ENCODE measurements at places on chromosomes 12 and 14.

- DNase-seq: no peak
Measured at GRCh38 chr12:21223930-21224329, 92.9 kb downstream of the SLCO1B1 start.

- peak; percentile 91 for DNase-seq
Measured at GRCh38 chr12:80551897-80552296, 107.9 kb downstream of the PTPRQ start.

DNA sequence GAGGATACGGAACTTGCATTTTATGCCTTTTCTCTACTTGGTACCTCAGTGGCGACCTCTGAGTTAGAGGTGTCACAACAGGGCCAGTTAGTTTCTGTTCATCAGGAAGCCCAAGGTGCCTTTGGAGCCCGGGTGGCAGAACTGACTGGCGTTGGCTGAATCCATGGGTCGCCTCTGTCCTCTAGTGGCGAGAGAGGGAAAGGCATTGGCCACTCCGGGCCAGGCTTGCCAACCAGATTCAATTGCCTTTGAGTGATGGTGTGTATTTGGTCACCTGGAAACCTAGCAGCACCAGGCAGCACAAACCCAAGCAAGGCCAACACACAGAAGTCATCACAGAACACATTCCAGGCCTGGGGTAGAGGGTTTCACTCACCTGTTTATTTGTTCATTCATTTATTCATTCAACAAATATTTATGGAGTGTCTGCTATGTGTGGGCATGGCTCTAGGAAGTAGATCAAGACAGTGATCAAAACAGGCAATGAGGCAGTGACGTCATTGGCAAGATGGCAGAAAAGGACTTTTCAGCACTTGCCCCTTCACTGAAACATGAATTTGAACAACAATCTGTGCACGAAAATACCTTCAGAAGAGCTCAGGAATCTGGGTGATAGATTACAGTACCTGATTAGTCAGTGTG is 40.5 kb upstream of the KCNA5 start:
- peak; percentile 30 for DNase-seq

DNA sequence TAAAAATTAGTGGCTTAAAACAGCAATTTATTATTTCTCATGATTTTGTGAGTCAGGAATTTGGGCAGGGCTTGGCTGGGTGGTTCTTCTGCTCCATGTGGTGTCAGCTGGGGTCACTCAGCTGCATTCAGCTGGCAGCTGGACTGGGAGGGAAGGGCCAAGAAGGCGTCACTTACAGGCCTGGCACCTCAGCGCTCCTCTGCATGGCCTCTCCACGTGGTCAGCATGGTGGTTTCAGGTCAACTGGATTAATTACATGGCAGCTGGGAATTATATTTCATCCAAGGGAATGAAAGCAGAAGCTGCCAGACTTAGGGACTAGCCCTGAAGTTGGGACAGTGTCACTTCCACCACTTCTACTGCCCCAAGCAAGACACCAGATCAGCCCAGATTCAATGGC is 27.5 kb upstream of the IRF2BPL start:
- no peak for DNase-seq

DNA sequence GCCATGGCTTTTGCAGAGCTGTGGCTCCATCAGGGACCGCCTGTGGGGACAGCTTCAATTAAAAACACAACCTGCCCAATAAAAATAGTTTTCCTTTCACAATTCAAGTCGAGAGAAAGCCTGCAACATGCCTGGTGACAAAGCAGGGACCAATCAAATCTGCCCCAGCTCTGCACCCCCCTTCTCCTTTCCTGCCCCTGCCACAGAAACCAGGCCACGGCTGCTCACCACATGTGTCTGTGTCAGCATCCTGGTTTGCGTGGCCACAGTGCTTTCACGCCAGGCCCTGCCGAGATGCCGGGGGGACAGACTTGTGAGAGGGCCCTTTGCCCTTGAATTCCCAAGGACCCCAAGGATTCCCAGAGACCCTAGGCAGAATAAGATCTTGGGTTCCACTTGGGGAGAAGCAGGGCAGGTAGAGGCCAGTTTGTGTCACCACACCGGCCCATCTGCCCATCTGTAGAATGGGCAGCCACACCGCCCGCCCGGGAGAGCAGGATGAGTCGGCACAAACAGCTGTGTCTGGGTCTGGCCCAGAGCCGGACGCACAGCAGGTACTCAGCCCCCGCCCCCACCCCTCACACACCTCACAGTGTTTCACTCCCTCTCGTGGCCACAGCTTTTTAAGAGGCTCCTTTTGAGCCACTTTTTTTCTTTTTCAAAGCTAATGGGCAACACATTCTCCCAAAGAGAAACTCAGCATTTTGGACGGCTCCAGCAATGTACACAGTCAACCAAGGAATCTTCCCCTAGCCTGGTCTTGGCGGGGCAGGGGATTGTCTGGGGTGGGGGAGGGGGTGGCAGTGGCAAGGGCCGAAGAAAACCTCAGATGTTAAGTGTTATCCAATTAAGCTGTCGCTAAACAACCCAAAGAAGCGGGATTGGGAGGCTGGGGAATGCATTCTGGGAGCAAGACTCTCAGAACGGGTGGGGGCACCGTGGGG is 41.5 kb downstream of the BCL11B start:
- DNase-seq: no peak

GRCh38 chr12:3727877-3728632 is 24.9 kb downstream of the CRACR2A start:
- DNase-seq: no peak

- no peak for DNase-seq
Measured at GRCh38 chr14:67436006-67436866, 24.3 kb upstream of the PLEK2 start.

DNA sequence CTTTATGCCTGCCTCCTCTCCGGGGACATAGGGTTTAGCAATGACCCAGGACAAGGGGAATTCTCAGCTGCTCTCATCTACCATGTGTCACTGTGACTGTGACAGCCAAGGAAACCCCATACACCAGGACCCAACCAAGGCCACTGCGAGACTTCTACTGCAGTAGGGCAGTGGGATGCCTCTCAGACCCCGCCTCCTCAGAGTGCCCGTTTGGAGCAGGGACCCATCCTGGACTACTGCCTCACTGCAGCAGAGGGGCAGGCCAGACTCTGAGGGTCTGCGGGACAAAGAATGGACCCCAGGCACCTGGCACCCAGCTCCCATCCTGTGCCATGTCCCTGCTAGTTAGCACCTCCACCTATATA is 71.3 kb upstream of the DDX11 start:
- DNase-seq: no peak

GRCh38 chr12:69150083-69150795 is 89.1 kb upstream of the CPSF6 start:
- DNase-seq: no peak

DNA sequence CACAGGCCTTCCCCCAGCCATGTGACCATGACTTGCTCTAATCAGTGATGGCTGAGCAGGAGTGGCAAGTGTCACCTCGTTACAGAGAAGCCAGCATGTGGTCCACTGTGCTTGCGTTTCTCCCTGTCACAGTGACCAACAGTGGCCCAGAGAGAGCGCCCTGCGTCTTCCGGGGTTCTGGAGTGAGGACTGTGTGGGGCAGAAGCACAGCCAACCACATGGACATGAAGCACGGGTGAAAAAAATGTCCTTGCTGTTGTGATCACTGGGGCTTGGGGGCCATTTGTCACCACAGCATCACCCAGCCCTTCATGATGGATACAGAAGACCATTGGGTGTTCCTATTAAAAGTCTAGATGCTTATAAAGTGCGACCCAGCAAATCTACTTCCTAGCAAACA is 174.6 kb upstream of the C14orf180 start:
- no peak for DNase-seq

DNA sequence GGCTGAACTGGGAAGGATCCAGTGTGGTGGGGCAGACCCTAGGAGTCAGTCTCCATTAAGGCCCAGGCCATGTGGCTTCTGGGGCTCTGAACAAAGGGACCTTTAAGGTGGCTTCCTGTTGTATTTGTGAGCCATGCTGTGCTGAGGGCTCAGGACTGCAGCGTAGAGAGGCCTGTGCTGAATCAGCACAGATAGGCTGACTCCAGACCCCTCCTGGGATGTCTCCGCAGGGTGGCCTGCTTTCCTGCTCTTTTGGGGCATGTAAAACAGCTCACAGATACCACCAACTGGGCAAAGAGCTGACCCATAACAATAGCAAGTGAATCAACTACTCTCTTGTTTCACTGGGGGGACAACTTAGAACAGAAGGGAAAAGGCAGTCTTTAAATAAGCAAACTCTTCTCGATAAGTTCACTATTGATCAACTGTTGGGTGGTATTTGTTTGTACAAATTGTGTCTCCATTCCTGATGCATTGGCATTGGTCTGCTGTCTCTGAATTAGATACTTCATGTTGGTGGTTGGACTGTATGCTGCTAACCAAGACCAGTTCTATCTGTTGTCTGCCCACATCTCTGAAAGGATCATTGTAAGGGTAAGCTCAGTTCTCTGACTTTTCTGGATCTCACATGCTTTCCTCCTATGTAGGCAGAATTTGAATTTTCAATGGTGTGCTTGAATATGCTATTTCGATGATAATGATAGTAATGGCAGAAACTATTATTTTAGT is 71.8 kb downstream of the MYRFL start:
- DNase-seq: no peak

- no peak for DNase-seq
Measured at GRCh38 chr14:22200977-22201605, 387.9 kb downstream of the DAD1 start.

DNA sequence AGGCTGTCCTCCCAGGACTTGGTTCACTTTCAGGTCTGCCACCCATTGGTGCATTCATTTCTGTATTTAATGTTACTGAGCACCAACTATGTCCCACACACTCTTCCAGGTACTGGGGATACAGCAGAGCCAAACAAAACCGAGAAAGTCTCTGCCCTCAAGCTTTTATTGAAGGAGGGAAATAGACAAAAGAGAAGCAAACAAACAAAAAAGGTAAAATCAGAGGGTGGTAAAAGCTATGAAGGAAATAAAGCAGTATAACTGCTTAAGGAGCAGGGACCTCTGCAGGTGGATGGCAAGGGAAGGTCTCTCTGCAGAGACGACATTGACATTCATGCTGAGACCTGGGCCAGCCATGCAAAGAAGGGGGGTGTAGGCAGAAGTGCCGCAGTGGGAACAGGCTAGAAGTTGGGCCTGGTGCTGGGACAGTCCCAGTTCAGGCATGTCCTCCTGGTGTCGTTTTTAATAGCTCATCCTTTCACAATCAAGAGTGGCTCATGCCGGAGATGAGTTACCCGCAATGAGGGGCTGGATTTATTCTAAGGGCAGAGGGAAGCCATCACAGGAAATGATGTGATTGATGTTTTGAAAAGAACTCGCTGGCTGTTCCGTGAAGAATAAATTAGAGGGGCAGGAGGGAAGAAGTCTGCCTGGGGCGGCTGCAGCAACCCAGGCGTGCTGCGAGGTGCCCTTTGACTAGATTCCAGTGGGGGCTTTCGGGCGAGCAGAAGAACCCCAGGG is 72.8 kb downstream of the IRF2BPL start:
- peak; percentile 60 for DNase-seq

DNA sequence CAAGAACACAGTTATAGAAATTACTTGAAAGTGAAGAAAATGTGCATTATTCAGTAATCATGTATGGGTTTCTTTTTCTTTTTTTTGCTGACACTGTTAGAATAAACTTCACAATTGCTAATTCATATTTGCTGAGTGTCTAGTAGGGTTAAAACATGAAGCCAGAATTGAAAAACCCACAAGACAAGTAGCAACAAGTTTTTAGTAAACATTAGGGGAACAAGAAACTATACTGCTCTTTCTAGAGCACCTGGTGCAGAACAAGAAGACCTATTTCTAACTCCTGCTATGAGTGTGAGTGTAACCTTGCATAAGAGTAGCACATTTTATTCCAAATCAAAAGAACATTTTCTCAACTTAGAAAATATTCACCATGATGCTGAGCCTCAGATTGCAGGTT is 83.2 kb downstream of the ITPR2 start:
- DNase-seq: no peak

GRCh38 chr12:44193281-44193680 is 357.4 kb downstream of the TMEM117 start:
- no peak for DNase-seq

DNA sequence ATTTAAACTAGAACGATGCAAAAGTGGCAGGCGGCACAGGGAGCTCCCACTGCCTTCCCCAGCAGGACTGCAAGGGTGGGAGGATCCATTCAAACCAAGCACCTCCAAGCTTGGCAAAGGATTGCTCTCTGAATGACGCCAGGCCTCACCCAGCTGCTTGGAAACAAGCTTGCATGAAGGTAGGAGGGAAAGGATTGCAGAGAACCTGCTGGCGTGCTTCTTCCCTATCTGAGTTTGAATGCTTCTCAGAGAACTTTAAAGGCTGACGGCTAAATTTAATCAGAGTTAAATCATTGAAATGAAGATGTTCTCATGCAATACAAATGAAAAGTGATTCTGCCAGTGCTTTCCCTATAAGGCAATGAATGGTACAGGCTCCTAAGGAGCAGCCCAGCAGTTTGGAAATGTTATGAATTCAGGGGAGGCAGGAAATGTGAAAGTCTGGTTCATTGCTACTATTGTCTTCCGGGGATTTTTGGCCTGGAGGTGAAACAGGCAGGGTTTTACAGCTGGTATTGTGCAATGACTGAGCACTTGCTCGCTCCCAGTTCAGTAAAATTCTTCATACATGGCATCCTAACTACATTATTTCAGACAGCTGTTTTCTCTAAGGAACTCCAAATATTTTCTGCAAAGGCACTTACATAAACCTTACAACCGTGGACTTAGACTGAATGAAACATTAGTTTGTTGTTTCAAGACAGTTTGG is 31.9 kb upstream of the DUSP6 start:
- DNase-seq: peak; percentile 91

GRCh38 chr14:85688006-85688405 is 158.1 kb downstream of the FLRT2 start:
- DNase-seq: no peak

DNA sequence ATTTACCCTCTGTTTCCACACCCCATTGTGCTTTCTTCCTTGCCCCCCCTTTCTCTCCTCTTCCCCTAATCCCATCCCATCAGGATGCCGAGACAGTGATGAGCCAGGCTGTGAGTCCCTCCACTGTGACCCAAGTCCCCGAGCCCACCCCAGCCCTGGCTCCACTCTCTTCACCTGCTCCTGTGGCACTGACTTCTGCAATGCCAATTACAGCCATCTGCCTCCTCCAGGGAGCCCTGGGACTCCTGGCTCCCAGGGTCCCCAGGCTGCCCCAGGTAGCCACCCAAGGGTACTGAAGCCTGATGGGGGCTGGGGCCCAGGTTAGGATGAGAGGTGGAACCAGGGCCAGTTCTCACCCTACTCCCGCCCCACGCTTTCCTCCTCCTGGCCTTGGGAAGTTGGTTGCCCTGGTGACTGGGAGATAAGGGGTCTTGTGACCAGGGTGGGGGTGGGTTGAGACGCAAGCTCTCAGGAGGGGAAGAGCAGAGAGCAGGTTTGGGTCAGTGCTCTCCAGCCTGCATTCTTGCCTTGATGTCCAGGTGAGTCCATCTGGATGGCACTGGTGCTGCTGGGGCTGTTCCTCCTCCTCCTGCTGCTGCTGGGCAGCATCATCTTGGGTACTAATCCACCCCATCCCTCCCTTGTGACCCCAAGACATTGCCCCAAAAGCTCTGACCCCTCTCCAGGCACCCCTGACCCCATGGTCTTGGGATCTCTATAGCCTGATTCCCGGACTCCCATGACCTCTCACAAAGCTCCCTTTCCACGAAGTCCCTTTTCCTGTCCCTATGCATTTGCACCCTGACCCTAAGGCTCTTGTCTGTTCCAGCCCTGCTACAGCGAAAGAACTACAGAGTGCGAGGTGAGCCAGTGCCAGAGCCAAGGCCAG is 1.2 kb downstream of the AMHR2 start:
- DNase-seq: no peak

GRCh38 chr14:54023027-54023426 is 66.4 kb upstream of the BMP4 start:
- no peak for DNase-seq

Measured in GM04504 (cell line).